ENCODE measurements at places on chromosomes 4 and X.

- peak; percentile 79 for DNase-seq
Observed at GRCh38 chr4:24473309-24473721, 111.0 kb downstream of the DHX15 start.

- DNase-seq = peak; percentile 30
Observed at GRCh38 chr4:54440394-54441136, 211.5 kb downstream of the PDGFRA start.

DNA sequence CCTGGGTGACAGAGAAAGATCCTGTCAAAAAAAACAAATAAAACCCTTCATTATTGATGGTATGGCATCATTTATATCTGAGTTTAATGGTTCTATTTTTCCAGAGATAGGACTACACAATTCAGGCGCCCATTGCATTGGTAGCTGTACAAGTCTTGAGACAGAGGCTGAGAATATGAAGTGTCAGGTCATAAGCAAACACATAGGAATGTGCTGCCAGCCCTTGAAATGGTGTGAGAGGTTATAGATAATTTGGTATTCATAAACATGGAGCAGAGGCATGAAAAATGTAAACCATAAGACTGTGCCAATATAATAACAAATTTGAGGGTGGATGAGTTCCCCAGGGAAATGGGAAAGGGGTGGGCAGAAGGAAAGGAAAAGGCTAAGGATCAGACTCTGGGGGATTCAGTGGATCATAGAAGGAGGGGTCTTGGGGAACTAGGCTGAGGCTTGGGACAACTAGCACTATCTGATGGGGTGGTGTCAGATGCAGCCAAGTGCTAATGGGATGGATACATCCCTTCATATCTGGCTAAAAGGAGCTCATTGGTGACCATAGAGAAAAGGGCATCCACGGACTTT, 50.8 kb downstream of the MAOA start:
- DNase-seq = no peak

- DNase-seq = no peak
Observed at GRCh38 chr4:4948370-4948769, 70.9 kb downstream of the CYTL1 start.

GRCh38 chrX:42248226-42248625, 324.9 kb upstream of the CASK start:
- DNase-seq = no peak

GRCh38 chrX:12378706-12379105, 240.4 kb downstream of the FRMPD4 start:
- no peak for DNase-seq

- no peak for DNase-seq
Observed at GRCh38 chrX:71547339-71547738, 14.4 kb downstream of the OGT start.

- DNase-seq = no peak
Observed at GRCh38 chr4:118843237-118843636, 7.3 kb upstream of the SEC24D start.

- no peak for DNase-seq
Observed at GRCh38 chr4:128916832-128917231, 107.3 kb downstream of the JADE1 start.

- DNase-seq = no peak
Observed at GRCh38 chr4:99179626-99180025, 35.5 kb upstream of the ADH4 start.

DNA sequence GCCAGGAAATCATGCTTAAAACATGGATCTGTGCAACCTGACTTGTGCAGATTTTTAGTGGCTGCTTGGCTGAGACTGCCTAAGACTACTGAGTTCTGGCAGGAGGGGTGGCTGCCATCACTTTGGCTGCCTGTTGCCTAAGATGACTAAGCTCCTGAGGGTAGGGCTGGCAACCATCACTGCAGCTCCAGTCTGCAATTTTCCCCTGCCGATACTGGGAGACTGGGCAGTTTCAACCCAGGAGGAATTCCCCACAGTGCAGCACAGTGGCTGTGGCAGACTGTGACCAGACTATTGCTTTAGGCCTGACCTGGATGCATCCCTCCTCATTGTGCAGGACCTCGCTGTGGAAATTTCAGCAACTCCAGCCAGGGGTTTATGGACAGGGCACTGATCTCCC, 544.9 kb downstream of the ANKRD50 start:
- DNase-seq = no peak

- no peak for DNase-seq
Observed at GRCh38 chrX:30521440-30522182, 56.0 kb downstream of the TASL start.

- peak; percentile 59 for DNase-seq
Observed at GRCh38 chr4:76301068-76301774, 5.3 kb upstream of the STBD1 start.

- peak; percentile 15 for DNase-seq
Observed at GRCh38 chrX:18620349-18620748, 51.6 kb downstream of the RS1 start.

DNA sequence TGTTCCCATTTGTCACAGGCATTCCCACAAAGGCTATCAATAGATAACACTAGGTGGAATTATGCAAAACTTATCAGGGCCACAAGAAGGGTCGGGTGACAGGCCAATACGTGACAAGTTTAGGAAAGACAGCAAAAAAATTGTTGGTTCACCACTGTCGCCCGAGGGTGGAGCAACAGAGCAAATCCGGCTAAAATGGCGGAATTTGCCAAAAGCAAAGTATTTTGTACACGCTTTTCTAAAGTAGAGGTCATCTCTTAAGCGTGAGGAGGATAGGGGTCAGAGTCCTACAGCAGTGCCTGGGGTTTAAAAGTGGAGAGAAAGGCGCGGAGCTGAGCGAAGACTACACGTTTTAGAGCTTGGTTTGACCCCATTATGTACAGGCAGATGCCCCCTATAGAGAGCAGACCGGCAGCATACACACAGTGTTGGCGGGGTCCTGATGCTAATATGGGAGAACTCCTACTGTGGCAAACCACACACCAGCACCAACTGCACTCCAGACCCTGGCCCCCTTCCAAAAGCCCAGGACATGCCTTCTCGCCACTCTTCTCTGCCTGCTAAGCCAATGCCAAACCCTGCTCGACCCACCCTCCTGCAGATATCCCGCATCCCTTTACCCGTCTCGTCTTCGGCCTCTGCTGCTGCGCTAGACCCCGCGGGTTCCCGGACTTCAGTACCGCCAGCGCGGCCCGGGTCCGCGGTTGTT, 733 bp downstream of the CCNA2 start:
- DNase-seq = peak; percentile 26

DNA sequence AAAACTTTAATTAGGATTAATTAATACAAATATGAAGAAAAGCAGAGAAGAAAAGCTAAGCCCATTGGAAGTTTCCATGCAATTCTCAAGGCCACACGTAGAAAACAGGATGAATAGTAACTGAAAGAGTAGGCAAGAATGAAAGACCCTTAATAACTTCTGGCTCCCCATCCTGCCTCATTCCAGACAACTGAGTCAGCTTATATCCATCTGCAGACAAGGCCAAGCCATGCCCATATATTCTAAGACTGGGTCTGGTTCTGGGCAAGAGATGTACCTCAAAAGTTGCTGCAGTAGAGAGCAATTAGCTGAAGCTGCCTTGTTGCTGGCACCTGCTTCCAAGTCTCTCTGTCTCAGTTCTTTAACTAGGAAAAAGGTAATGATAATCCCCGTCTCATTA, 244.1 kb downstream of the GPC3 start:
- DNase-seq = no peak

DNA sequence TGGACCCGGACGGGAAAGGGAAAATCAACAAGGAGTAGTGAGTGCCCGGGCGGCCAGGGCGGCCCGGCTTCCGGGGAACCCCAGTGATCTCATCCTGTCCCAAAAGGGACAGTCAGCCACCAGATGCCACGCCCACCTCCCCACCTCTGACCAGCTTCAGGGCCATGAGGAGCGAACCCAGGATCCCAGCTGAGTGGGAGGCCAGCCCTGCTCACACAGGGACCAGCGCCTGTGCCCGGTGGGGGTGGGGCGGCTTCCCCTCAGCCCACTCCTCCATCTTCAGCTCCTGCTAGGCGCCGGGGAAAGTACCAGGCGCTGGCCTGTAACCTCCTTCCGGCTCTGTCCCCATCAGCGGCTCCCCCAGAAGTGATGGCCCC, 6.2 kb downstream of the MYL5 start:
- DNase-seq = no peak

GRCh38 chr4:24704149-24704548, 91.2 kb upstream of the SOD3 start:
- DNase-seq = no peak

GRCh38 chr4:181138116-181138515, 1105.1 kb upstream of the TENM3 start:
- DNase-seq = no peak

DNA sequence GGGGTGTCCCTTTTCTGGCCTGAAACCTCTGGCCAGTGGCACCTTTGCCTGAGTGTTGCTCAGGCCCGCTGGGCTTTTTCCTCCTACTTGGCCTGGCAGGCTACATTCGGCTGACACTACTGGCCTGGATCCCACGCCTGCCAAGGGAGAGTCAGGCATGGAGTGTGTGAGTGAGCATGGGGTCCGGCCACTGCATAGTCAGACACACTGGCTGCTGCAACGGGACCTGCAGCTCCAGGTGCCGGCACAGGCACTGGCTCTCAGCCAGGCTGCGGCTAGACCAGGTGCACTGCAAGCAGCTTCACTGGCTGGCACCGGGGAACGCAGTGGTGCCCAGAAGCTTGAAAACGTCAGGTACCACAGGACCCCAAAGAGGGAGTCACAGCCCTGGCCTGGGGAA, 434.9 kb downstream of the ARHGAP24 start:
- DNase-seq = no peak

DNA sequence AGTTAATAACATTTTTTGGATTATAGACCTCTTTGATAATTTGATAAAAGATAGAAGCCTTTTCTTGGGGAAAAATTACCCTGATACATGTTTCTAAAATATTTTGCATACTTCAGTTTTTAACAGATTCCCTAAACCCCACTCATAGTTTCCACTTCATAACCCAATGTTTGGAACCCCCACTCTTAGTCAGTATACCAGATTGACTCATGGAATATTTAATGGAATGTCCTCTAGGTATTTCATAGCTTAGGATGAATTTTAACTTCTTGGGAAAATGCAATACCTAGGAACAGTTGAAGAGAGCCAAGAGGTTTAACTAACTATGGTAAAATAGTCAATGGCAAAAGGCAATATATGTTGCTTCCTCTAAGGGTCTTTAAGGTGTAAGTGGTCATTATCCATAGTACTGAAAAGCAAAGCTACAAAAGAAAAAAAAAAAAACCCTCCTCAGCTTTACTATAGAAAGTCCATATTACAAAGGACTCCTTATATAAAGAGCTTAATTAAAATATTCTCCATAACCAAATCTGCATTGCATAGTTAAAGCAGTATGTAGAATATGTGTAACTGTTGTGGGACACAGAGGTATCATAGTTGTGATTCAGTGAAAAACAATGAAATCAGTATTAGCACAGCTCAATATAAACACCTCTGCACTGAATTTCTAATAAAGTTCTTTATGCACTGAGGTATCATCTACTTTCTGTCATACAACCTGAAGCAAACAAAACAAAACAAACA, 159.9 kb downstream of the PCDH7 start:
- DNase-seq = no peak

GRCh38 chrX:31658360-31658759, 586.5 kb upstream of the FTHL17 start:
- DNase-seq = no peak

- no peak for DNase-seq
Observed at GRCh38 chr4:136283977-136284376, 1248.3 kb downstream of the PCDH18 start.

DNA sequence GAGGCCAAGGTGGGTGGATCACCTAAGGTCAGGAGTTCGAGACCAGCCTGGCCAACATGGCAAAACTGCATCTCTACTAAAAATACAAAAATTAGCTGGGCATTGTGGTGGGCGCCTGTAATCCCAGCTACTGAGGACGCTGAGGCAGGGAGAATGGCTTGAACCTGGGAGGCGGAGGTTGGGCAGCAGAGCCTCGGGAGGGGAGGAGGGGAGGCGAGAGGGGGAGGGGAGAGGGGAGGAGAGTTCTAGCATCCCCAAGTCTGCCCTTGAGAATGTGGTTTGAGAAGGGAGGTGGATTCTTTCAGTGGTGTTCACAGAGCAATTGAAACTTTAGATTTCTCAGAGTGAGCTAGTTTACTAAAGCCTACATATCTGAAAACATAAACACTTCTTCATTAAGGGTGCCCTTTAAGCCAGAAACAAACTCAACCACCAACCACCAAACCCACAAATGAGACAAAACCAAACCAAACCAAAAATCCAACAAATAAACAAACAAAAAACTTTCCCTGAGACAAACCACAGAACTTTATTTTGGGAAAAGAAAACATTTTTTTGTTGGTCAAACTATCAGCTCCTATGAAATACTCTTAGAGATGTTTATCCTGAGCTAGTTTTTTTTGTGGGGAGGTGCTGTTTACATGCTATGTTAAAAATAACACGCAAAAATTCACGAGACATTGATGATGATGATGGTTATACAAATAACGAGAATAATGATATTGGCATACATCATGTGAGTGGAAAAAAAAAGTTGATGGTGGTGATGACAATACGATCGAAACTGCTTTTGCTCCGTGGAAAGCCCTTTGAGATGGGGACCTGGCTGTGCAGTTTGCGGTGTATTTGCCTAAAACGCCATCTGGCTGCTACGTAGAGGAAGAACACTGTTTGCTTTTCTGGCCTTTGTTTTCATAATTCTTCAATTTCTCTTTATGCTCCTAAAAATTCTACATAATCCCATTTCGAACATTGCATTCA, 98.2 kb upstream of the PRKX start:
- peak; percentile 20 for DNase-seq

DNA sequence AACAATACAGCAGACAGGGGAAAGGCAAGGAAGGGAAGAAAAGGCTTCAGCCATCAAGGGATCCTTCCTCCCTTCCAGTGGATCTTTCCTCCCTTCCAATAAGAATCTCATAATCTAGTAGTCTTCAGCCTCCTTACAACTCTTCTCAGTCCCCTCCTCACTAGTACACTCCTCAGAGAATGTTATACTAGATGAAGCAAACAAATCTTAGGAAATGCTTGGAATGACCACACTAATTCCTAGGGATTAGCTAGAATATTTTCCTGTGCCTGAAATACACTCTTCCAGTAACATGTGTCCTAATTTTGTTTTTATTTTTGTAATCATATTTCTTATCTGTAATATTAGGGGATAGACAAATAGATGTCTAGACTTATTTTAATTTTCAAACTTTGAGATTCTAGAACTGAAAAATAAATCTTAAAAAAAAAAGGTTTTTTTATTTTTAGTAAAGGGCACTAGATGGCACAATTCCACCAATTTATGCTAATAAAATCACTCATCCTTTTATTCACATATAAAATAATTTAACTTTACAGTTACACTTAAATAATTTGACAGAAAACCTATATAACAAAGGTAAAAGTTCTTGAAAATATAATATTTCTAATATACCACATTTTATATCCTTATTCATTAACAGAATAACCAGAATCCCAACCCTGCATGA, 7.0 kb upstream of the STPG2 start:
- DNase-seq = no peak

GRCh38 chr4:165851256-165851655, 21.8 kb upstream of the TLL1 start:
- no peak for DNase-seq

GRCh38 chr4:159543831-159544230, 441.0 kb downstream of the RAPGEF2 start:
- DNase-seq = no peak

GRCh38 chrX:98203800-98204199, 1320.1 kb downstream of the RPA4 start:
- DNase-seq = no peak
